SW 1271 (cell line): ENCODE measurements at places on chromosomes 1 and 21.

DNA sequence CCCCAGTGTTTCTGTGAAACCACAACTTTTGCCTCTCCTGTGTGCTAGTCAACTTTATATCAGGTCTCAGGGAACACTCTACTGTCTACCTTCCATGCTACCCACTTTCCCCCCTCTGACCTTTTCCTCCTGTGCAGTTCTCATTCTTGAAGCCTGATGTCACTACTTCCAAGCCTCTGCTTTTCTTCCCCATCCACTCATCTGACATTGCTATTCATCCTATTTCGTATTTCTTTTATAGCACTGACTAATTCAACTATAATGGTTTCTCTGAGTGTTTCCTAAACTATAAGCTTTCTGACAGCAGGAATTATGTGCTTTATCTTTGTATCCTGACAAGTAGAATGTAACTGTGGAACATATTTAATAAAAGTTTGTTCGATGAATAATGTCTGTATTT lies 18.2 kb upstream of the DPH5 start:
- DNase-seq: no peak

DNA sequence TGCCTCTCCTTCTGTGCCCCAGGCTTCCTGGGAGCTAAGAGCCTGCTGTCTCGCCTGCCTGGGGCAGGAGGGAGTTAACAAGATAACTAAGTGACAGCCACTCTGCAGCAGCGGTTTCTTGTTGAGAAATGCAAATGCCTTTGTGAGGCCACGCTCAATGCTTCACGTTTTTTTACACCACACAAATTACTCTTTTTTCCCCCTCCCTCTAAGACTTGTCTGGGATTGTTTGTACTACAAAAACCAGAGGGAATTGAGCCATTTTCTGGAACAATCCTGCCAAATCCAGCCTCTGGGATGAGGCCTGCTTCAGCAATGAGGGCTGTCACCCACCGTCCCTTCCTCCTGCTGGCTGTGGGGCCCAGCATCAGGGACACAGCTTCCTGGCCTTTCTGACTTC lies 119.6 kb downstream of the ACTL8 start:
- DNase-seq: no peak

GRCh38 chr1:225872075-225872430 lies 10.1 kb downstream of the TMEM63A start:
- DNase-seq: no peak

GRCh38 chr1:103948526-103948925 lies 198.8 kb downstream of the AMY1C start:
- peak; percentile 23 for DNase-seq

GRCh38 chr1:73040811-73041210 lies 758.5 kb upstream of the NEGR1 start:
- no peak for DNase-seq

GRCh38 chr1:233245191-233245765 lies 50.2 kb downstream of the PCNX2 start:
- DNase-seq: no peak

GRCh38 chr1:11147197-11147770 lies 41.9 kb upstream of the ANGPTL7 start:
- DNase-seq: no peak

DNA sequence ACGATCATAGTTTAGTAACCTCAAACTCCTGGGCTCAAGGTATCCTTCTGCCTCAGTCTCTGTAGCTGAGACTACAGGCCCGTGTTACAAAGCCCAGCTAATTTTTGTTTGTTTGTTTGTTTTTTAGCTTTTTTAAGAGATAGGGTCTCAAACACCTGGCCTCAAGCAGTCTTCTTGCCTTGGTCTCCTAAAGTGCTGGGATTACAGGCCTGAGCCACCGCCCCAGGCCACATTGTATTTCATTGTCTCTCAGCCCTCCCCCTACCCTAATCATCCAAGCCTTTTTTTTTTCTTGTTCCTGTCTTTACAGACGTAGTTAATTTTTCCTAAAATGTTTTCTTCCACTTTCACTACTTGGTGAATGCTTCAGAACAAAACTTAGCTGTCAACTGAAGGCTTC lies 5.4 kb downstream of the CDC7 start:
- no peak for DNase-seq

DNA sequence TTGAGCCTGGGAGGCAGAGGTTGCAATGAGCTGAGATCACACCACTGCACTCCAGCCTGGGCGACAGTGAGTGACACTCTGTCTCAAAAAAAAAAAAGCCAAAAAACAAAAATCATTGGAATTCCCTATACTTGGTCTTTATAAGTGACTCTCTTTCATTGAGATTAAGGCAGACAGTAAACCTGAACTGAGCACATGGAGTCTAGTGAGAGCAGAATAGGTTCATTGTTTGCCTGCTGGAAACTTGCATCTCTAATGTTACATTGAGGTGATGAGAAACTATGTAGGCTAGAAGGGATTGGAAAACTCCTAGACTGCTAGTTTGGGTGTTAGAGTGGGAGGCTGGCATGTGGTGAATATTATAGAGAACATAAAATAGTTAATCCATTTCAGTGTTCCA lies 25.4 kb downstream of the MAST2 start:
- DNase-seq: no peak

DNA sequence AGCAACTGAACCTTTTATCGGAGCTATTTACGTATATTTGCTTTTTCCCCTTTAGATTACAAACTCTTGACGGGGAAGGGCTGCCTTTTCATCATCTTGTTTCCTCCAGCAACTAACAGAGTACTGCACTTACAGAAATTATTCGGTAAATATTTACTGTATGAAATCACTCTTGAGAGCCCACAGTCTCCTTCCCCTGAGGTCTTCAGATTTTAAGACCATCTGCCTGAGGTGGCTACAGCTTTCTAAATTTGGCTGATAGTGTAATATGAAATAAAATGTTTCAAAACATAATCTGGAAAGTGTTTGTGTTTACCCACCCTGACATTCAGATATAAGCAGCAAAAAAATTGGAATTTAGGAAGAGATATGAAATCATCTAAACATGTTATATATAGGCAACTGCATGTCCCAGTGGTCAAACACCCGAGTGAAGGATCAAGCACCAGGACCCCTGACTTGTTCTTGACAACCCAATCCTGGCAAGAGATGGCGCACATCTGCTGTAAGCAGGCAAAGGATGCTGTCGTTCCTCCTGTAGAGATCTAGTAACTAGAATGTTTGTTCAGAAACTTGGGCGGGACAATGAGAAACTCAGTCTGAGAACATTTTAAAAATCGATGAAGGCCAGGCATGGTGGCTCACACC lies 60.9 kb downstream of the SIPA1L2 start:
- DNase-seq: no peak

DNA sequence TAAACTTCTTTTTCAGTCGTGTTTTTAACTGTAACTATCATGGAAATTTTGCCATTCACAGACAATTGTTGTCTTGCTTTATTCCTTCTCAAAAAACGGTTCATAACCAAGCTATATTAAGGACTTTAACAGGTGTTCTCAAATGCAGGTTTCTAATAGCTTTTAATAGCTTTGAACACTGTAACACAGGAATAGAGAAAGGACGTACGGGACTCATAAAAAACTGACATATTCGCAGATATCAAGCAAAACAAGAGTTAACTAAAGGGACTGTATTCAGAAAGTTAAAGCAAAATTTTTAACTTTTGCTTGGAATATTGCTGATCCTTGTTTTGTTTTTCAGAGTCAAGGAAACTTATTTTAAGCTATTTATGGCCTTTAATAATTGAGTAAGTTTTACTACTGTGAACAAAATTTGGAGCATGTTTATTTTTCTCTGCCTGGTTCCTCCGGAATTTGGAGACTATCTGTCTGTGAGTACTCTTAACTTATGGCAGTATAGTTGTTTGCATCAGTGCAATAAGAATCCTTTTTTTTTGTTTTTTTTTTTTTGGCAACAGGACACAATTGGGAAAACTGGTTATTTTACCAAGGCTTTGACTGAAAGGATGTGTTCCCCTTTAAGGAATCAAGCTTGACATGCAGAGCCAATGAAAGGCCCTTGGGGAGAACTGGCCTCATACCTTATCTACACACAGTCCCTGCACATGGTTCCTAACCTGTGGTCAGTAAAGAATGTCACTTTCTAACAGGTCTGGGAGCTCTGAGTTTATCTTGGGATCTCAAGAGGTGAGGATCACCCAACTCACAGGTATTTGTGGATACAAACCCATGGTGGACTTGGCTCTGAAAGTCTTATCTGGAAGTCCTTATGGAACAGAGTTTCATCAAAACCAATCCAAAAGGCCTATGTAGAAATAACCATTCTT lies 5.8 kb upstream of the CD46 start:
- DNase-seq: no peak
